H7 (cell line): ENCODE measurements at places on chromosomes 6 and 20.

DNA sequence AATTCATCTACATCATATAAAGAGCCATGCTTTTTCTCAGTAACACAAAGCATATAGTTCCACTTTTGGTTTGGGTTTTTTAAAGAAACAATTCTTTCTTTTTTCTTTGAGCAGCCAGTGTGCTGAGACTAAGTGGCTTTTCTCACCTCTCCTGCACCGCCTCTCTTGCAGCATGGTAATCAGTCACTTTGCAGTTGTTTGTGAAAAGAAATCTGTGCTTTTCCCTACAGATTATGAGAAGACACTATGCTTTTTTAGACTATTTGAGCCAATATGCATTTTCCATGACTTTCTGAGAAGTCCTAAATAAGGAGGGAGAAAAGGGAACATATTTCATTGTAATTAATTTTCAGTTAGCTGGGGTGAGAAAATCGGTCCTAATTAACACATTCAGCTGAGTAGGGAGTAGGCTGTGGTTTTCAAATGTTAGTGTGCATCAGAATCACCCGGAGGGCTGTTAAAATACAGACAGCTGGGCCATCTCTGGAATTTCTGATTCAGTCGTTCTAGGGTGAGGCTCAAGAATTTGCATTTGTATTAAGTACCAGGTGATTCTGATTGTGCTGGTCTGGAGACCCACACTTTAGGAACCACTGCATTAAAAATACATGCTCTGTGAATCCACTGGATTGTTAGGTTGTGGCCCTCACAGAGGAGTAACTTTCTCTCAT, 155.2 kb downstream of the TINAG start:
- DNase-seq = no peak

DNA sequence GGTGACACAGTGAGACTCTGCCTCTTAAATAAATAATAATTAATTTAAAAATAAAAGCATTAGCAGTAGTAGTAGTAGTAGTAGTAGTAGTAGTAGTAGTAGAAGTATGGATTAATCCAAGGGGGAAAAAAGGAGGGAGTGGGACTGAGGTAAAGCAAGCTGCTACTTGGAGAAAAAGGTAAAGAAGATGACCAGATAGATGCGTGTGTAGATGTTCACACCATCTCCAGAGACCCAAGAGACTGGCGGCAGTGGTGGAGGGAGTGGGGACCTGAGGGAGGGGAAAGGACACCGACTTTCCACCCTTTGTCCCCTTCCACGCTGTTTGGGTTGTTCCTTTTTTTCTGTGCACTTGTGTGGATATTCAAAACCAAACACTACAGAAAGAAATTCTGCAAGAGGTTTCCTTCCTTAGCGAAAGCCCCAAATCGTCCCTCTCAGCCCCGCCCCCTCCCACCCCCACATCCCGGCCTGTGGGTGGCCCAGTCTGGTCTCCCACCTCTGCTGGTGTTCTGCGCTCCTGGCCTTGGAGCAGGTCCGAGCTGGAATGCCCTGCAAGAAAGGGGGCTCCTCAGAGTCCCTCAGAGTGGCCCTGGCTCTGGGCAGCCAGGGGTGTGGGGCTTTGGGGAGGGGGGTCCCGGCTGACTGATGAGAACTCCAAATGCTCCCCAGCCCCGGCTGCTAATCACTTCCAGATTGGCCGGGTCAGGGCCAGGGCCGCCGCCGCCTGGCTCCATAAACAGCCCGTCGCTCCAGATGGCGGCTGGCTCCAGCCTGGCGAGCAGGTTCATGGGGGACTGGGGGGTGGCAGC, 60.2 kb downstream of the UBE2V1 start:
- peak; percentile 71 for DNase-seq

- peak; percentile 70 for DNase-seq
Measured at GRCh38 chr6:77457720-77458349, 5.5 kb downstream of the HTR1B start.

DNA sequence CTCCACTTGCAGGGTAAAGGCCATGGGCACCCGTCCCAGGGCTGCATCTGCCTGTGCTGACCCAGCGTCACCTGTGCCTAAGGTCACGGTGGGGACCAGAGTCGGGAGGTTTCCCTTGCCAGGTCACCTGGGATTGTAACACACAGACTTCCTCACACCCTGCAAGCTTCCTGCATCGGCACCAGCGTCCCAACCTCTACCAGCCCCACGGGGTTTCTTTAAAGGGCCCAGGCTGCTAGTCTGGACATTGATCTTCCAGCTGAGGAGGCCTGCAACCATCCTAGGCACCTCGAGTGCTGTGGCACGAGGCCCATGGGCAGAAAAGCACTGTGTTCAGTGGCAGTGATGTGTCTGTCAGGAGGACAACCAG, 12.6 kb downstream of the ACSS1 start:
- no peak for DNase-seq

- no peak for DNase-seq
Measured at GRCh38 chr20:48736636-48737035, 91.2 kb downstream of the PREX1 start.

DNA sequence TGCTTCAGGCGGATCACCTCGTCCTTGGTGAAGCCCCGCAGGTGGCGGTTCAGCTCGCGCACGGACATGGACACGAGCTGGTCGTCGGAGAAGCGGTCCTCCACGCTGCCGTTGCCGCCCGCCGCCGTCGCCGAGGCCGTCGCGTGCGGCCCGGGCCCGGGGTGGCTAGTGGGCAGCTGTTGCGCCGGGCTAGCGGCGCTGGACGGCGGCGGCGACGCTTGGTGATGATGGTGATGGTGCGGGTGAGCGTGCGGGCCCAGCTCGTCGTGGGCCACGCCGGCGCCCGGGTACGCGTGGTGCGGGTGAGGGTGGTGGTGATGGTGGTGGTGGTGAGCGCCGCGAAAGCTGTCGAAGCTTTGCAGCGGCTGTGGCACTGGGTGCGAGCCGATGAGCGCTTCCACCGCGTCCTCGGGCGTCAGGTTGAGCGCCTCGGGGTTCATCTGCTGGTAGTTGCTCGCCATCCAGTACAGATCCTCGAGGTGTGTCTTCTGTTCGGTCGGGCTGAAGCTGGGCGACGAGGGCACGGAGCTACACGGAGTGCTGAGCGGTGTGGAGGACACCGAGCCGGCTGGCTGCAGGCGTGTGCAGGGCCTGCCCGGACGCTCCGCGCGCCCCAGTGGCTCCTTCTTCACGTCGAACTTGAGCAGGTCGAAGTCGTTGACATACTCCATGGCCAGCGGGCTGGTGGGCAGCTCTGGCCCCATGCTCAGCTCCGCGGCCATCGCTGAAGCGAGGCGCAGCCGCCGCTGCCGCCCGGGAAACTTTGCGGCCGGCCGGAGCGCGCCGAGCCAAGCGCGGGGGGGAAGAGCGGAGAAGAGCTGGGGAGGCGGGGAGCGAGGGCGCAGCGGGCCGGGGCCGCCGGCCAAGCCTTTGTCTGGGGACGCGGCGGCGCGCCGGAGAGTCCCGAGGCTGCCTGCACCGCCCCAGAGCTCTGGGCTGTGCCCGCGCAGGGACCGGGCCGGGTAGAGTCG, 622 bp downstream of the MAFB start:
- no peak for DNase-seq

DNA sequence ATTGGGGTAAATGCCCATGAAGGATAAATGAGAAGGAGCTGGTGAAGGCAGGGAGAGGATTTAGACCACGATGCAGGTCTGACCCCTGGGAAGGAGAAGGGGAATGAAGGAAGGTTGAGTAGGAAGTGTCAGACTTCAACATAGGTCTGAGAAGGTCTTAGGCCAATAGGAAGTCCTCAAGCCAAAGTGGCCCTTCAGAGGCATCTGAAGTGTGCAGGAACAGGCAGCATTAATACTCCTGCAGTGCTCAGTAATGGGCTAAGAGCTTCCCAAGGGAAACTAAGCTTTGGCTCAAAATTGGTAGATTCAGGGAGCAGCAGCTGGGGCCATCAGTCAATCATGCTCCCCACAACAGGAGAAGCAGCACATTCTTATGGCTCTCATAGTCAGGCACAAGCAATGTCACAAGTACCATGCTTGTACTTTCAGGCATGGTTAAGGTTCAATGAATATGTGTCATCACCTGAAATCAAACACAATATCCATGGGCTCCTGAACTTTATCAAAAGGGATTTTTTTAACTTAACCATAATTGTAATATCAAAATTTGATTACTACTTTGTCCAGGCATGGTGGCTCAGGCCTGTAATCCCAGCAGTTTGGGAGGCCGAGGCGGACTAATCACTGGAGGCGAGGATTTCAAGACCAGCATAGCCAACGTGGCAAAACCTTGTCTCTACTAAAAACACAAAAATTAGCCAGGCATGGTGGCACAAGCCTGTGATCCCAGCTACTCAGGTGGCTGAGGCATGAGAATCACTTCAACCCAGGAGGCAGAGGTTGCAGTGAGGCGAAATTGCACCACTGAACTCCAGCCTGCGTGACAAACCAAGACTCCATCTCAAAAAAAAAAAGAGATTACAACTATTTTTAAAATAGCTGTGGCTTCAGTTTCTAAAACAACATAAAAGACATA, 9.9 kb downstream of the RALGAPA2 start:
- no peak for DNase-seq

DNA sequence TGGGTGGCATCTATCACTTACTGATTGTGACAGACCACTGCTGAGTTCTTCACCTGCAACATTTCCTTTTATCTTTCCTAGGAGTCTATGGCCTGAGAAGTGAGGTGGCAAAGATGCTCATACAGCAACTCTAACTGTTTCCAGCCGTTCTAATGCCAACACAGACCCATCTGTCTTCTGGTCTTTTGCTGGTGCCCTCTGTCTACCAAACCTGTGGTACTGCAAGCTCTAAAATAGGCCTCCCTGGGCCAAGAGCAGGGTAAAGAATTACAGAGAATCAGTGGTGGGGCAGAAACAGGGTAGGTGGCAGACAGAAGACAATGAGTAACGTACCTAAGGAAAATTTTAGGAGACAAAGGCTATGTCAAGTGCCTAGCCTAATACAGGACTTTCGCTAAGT, 611.0 kb upstream of the FLRT3 start:
- no peak for DNase-seq

DNA sequence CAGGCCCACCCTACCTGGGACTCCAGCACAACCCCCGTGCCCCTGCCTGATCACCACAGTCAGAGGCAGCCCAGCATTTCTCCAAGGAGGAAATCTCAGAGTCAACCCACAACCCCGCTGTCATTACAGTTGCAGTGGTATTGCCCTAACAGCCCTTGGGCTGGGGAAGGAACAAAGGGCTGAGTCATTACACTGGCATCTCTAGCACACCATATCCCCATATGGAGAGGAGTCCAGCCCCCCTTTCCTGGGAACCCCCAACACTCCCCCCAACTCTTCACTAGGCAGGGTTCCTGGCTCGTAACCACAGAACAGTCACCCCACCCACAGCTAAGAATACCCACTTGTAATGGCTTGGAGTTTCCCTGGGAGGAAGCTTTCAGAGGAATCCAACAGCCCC, 149.4 kb upstream of the OGFRL1 start:
- DNase-seq = no peak

- no peak for DNase-seq
Measured at GRCh38 chr6:118319416-118319815, 228.7 kb upstream of the PLN start.

- no peak for DNase-seq
Measured at GRCh38 chr6:135434991-135435390, 62.5 kb downstream of the AHI1 start.

GRCh38 chr6:83824831-83825230, 28.3 kb upstream of the RIPPLY2 start:
- DNase-seq = no peak
